ENCODE measurements at places on chromosomes 7 and 10. TPM values are rescaled to one million over a fixed set of nuclear protein-coding genes. Genes with fewer than 3 reads are reported as not detected.

PTER gene
- total RNA-seq: 12.1 TPM

- peak; percentile 23 for ATAC-seq
Measured at GRCh38 chr7:132255898-132256297, 320.4 kb downstream of the PLXNA4 start.

DNA sequence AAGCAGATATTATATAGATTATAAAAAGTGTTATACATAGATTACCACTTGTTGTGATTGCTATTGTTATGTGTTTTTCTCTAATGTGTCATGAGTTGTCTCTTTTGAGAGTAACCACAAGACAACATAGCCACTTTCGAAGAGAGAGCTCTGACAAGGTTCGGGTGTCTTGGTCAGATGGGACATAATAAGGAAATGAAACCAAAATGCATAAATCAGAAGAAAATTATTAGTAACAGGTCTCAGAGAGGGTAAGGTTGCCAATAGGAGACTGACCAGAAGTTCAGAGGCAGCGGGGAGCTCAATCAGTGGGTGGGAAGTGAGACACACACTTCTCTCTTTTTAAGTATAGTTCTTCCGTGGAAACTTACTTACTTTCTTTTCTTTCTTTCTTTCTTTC lies 639.2 kb upstream of the POT1 start:
- no peak for ATAC-seq

PAPOLB gene
- 0.13 TPM for total RNA-seq

DNA sequence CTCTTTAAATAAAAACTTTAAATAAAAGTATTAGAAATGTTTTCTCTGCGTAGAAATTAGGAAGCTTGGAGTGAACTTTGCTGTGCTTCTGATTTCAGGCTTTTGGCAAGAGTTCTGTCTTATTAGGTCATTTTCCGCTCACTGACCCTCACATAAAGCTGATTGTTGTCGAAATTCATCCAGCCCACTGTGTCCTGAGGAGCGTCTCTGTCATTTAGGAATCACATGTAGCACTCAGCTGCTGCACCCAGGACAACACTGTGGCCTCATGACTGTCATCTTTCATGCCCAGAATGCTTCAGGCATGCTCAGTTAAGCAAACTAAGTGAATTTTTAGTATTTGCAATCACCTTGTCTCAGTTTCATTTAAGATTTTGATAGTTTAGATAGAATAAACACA lies 57.8 kb upstream of the MSRB2 start:
- ATAC-seq: no peak

- ATAC-seq: no peak
Measured at GRCh38 chr7:156578978-156579430, 61.6 kb upstream of the RNF32 start.

- ATAC-seq: peak; percentile 93
Measured at GRCh38 chr7:66920769-66921395, at the start of gene TMEM248. TSS of gene TMEM248 (plus strand) at chr7:66921225. CDS start at chr7:66941866, 20,641 bp downstream.

GRCh38 chr10:8312781-8313180 lies 258.3 kb downstream of the GATA3 start:
- no peak for ATAC-seq

GRCh38 chr7:1727812-1728570 lies 57.9 kb downstream of the ELFN1 start:
- ATAC-seq: no peak

TLX1 gene
- total RNA-seq: not detected

GRCh38 chr10:43395571-43396060 lies 13.4 kb downstream of the HNRNPF start:
- no peak for ATAC-seq

All from gastroesophageal sphincter (tissue), 4 donors.